Esophagus mucosa (tissue), 1 donor: ENCODE measurements at places on chromosomes 13 and 19. TPM values are rescaled to one million over a fixed set of nuclear protein-coding genes. Genes with fewer than 3 reads are reported as not detected.

NKPD1 gene
- 1.00 TPM for total RNA-seq

GRCh38 chr13:99760456-99760855 is 211.1 kb downstream of the ZIC5 start:
- no peak for ATAC-seq

KIR2DL1 gene
- not detected for total RNA-seq

DNA sequence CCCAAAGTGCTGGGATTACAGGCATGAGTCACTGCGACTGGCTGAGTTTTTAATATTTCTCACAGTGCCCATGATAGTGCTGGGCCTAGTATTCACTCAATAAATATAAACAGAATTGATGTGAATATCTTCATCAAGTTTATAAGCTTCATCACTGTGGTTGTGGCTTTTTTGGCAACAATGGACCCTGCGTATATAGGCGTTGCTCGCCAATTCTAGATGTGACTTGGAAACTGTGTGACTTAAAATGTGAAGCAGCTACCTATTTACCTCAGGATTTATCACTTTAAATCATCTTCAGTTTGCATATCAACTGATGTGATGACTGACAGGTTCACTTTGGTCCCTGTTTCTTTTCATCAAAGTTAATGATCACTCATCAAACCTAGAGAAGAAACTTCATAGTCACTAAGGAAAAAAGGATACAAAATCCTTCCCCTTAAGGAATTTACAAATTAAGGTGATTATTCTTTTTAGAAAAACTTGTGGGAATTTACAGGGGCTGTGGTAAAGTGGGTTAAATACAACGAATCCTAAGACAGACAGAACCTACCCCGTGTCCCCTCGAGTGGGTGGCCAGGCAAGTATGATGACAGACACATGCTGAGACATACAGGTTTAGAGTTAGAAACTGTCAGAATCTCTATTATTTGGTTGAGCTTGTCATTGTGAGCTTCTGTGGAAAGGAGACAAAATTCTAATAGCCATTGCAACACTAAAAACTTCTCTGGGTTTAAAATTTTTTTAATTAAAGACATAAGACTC is 101.3 kb downstream of the AKAP11 start:
- no peak for ATAC-seq

IQCN gene
- 0.56 TPM for total RNA-seq

DNA sequence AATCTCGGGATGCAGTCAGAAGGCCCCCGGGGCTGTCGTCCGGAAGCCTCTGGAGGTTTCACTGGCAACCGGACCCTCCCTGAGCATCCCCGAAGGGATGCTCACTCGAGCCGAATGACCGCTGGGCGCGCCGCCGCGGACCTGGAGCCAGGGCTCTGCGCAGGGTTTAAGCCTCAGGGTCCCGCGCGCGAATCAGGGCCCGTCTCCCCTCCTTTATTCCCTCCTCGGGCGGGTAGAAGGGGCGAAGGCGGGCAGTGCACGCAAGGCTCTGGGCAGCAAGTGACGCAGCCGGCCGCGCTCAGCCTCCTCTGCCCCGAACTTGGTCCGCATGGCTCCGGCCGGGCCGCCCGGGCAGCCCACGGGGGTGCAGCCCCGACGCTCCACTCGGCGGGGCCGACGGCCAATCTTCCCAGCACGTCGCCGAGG is 572 bp downstream of the SHISA2 start:
- ATAC-seq = no peak

- ATAC-seq = peak; percentile 52
These were observed 66.7 kb upstream of the LRCH1 start for GRCh38 chr13:46486270-46486669.

CD177 gene
- 2.4 TPM for total RNA-seq

DNA sequence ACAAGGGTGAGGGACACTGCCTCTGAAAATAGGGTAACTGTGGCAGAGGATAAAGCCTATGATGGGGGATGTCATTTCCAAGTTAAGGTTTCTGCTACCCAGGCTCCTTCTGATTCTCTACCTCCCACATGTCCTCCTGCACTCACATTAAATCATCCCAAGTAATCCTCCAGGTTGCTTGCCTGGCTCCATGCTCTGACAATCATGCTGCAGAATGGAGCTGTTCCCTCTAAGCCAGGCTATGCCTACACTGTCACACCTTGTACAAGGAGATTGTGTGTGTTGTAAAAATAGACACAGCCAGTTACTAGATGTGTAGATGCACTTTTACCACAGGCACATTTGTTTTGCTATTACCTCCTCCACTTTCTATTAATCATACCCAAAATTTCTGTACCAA is 8.0 kb downstream of the ZNF416 start:
- no peak for ATAC-seq

DNA sequence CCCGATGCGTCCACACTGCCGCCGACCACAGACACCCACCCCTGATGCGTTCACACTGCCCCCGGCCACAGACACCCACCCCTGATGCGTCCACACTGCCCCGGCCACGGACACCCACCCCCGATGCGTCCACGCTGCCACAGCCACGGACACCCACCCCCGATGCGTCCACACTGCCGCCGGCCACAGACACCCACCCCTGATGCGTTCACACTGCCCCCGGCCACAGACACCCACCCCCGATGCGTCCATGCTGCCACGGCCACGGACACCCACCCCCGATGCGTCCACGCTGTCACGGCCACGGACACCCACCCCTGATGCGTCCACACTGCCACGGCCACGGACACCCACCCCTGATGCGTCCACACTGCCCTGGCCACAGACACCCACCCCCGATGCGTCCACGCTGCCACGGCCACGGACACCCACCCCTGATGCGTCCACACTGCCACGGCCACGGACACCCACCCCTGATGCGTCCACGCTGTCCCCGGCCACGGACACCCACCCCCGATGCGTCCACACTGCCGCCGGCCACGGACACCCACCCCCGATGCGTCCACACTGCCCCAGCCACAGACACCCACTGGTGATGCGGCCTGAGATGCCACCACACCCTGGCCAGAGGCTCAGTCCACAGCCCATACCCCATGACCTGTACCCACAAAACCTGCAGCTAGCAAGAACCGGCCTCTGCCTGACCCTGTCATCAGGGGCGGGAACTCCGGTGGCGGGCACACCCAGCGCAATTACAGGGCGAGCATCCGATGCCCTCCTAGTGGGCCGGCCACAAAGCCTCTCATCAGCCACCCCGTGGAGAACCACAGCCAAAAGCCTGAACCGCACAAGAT is 28.4 kb downstream of the RASA3 start:
- no peak for ATAC-seq
